Tibial nerve (tissue), 4 donors: ENCODE measurements at places on chromosomes 2 and 18. TPM values are rescaled to one million over a fixed set of nuclear protein-coding genes. Genes with fewer than 3 reads are reported as not detected.

CDCA7 gene
- 1.8 TPM for total RNA-seq

DNA sequence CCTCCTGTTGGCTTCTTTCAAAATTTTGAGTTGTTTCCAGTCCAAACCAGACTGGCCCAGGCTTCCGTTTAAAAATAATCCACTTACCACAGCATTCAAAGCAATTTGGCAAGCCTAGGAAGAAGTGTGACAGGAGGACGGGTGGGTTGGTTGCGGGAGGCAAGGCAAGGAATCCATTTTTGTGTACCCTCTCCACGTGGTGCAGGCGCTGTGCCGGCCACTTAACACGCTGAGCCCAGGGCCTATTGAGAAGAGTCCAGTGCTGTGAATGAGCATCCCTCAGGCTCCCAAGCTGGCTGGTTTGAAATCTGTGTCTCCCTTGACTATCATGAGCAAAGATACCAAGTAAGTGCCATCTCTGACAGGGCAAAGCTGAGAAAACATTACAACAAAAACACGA is 160.9 kb downstream of the NCKAP5 start:
- H3K4me1 ChIP-seq, result no peaks in the 10 kb centered on the region
- DNase-seq, result no peak
- no peak overlapping the region for H3K4me3 ChIP-seq
- H3K36me3 ChIP-seq, result no peaks in the 10 kb centered on the region

DNA sequence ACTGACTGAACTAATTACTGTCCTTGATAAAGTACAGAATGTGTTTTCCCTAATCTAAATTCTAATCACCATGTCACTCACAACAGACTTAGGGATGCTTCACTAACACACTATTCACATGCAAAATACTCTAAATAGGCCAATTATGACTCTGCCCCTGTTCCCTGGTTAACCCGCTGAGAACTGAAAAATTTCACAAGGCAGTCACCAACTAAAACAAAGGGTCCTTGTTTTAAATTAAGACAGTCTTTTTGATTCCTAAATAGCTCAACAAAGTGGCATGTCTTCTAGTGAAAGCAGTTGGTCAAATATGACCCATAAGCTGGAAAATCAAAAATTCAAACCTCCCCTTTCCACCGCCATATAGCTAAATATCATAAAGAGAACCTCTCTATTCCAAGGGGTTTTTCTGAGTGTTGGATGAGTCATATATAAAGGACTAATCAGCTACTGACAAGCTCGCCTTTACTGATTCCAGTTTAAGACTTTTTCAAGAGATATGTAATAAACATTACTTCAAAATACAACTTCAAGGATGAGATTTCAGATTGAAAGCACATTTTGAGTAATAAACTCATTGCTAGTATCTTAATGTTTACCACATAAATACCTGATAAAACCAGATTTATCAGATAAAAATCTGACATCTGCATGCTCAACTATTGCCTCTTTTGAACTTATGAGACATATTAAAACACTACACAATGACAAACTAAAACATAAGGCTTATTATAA is 235.8 kb downstream of the TCF4 start:
- peak overlapping the region; percentile 31 for H3K27ac ChIP-seq
- no peaks in the 10 kb centered on the region for H3K4me1 ChIP-seq
- H3K4me3 ChIP-seq, result no peak overlapping the region
- no peak for DNase-seq
- no peaks in the 10 kb centered on the region for H3K36me3 ChIP-seq

DNA sequence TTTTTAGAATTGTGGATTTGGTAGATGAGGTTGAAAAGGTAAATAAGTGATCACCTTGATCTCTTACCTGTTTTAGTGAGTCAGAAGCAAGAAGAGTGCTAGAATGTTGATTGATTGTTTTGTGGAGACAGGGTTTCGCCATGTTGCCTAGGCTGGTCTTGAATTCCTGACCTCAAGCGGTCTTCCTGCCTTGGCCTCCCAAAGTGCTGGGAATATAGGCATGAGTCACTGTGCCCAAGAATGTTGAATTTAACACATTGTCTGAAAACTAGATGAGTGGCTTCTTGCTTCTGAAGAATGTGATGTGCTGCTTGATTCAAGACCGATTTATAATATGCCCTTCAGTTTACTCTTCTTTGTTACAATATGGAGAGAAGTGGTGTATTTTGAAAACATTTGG is 121.3 kb downstream of the FMNL2 start:
- DNase-seq, result no peak
- peaks cover 52% of the 10 kb centered on the region for H3K4me1 ChIP-seq
- H3K36me3 ChIP-seq, result no peaks in the 10 kb centered on the region
- H3K4me3 ChIP-seq, result no peak overlapping the region
- no peaks in the 10 kb centered on the region for H3K27me3 ChIP-seq
- H3K27ac ChIP-seq, result no peak overlapping the region

CNDP1 gene
- 1.0 TPM for total RNA-seq

GRCh38 chr2:147133286-147133908 is 711.4 kb upstream of the ACVR2A start:
- H3K36me3 ChIP-seq, result no peaks in the 10 kb centered on the region
- no peaks in the 10 kb centered on the region for H3K4me1 ChIP-seq
- H3K27ac ChIP-seq, result no peak overlapping the region
- no peaks in the 10 kb centered on the region for H3K27me3 ChIP-seq
- no peak for DNase-seq
- H3K4me3 ChIP-seq, result no peak overlapping the region

GRCh38 chr2:238974501-238975166 is 126.7 kb downstream of the TWIST2 start:
- H3K4me3 ChIP-seq, result no peak overlapping the region
- H3K36me3 ChIP-seq, result no peaks in the 10 kb centered on the region
- H3K27ac ChIP-seq, result no peak overlapping the region

PDE1A gene
- total RNA-seq, result 51.8 TPM

- no peak overlapping the region for H3K4me3 ChIP-seq
- H3K27me3 ChIP-seq, result no peaks in the 10 kb centered on the region
- no peak for DNase-seq
- H3K4me1 ChIP-seq, result no peaks in the 10 kb centered on the region
- H3K36me3 ChIP-seq, result no peaks in the 10 kb centered on the region
Observed at GRCh38 chr2:109655287-109655686, 41.1 kb downstream of the SOWAHC start.
